Esophagus mucosa (tissue), 1 donor: ENCODE measurements at places on chromosomes 13 and 19.

DNA sequence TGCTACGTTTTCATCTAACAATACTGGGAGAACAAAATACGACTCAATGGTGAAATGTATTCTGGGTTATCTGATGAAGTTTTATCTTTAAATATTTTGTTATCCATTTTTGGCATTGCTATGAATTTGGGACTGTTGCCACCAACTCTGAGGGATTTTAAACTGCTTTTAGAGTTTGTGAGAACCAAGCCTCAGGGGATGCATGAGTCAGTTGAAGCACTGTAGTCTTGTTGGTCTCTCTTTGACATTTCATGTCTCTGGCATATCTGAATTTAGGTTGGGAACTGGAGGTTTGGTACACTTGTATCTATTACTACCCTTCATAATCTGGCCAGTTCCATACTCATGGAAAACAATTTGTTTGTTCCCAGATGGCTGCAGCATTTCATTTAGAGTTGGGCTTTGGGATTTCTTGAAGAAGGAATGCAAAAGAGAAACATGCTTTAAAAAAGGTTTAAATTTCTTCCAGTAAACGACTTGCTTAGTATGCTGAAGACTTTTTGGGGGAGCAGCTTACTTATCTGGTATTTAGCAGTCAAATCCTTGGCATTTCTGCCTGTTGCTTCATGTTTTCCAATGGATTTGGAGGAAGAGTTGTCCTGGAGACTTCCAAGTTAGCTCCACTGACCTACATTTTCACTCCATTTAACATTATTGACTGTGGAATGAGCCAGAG, 28.9 kb downstream of the ARHGEF7 start:
- ATAC-seq: no peak

DNA sequence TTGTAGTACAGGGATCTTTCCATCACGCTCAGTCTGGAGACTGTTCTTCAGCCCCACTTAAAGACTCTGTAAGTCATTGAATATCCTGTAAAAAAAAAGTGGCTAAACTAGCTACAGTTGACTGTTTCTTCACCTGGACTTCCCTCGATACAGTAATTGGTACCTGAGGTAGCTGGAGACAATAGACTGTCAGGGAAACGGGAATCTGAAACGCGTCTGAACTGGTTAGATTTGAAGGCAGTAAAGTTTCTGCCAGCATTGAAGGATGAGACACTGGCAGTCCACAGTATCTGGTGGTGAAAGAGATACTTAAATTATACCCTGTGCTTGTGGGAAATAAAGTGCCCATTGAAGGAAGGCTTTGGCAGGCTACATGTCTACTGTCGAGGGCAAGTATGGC, 550.5 kb downstream of the IRS2 start:
- ATAC-seq: peak; percentile 88

- ATAC-seq: no peak
Measured at GRCh38 chr19:28341810-28342350, 871.1 kb downstream of the UQCRFS1 start.

GRCh38 chr19:50380751-50381151, 3.4 kb upstream of the POLD1 start:
- no peak for ATAC-seq

DNA sequence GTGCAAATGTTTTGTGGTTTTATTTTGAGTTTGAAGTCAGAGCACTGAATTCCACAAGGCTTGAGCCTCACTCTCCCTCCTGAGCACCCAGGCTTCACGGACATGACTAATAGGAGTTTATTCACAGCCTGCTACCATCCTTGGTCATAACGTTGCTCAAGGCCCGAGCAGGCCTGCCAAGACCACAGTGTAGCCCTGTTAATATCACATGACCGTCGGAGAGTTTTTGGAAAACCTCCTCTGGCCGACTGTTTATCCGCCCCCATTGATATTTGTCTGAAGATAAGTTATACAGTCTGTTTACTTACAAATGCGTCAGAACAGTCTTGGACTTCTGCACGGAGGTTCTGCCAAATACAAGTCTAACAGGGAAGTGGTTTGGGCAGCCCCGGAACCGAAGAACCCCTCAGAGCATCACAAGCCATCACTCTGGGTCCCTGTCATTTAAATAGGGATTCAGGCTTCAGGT, 89.9 kb downstream of the COL4A2 start:
- ATAC-seq: peak; percentile 46

- ATAC-seq: no peak
Measured at GRCh38 chr19:30570194-30570593, 198.0 kb downstream of the ZNF536 start.

DNA sequence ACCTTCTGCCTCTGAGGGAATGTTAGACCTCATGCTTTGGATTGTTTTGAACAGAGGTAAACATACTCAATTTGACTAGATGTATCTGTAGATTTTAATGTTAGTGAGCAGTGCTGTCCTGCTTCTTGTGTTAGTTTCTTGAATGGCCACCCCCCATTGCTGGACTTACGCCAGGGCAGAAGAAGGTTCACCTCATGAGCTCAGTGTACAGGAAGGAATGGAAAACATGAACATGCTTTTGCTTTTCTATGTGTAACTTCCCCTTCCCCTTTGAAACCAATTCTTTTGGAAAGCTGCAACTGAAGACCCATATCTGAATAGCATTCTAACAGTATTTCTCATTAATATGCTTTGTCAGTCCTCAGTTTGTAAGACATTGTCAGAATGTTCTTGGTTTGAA, 32.3 kb downstream of the WASF3 start:
- no peak for ATAC-seq

DNA sequence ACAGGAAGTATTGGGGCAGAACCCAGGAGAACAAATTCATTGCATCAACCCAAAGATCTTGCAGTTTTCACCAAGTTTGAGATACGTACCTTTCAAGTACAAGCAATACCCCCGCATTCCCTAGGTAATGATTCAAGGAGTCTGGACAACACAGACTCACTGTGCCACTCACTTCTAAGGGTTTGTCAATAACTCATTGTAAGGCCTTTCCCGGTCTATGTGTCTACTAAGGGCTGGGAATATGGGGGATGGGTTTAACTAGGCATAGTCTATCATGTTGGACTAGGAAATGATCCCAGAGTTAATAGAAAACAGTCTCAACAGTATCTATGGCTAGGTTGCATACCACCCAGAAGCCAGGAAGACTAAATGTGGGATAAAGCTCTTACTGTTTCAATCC, 8.3 kb upstream of the ITM2B start:
- no peak for ATAC-seq

GRCh38 chr13:48571126-48571913, 38.4 kb upstream of the RCBTB2 start:
- ATAC-seq: no peak

DNA sequence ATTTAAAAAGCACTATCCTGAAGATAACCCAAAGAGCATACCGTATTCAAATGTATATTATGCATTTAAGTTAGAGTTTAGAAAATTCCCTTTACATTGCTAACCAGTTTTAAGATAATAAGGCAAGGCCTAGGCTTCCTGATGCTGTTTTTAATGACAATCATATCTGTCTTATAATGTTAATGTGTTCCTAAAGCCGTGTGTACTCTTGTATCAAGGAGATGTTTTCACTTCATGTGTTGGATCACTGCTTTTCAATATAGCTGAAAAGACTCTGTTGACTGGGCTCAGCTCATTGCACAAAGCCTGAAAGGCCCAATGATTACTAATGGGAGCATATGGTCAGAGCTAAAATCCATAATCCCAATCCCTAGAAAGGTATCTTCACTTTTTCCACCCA, 81.6 kb downstream of the DACH1 start:
- ATAC-seq: no peak

DNA sequence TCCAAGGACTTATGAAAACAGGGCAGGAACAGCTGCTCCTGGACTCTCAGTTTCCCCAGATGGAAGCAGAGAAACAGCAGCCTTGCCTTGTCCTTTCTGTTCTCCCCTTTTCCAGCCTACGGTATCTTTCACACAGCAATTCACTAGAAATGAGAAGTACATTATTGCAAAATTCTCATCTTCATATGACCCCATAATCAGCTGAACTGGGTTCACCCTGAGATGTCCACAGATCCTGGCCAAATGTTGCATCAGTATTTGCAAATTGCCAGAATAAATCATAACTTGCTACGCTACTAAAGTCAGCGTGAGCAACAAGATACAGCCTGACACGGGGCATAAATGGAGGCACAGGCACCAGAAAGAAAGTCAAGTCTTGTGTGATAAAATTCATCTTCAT, 16.1 kb downstream of the VSTM1 start:
- no peak for ATAC-seq

DNA sequence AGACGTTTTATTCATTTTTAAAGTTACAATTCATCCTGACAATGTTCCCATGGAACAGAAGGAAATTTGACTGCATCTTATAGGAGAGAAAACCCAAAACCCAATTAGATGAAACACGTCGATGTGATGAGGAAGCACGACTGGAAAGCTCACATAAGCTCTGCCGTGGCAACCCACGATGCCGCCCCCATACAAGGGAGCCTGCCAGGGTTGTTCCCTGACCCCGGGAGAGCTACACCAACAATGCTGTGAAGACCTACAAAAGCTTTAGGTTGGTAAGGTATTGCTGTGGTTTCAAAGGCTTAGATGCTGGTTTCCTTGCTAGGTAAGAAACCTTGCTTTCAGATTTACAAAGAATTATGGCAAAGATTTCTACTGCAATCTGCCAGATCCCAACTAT, 393.1 kb downstream of the KLF12 start:
- ATAC-seq: no peak
